ENCODE measurements at places on chromosomes 13 and 19. TPM values are rescaled to one million over a fixed set of nuclear protein-coding genes. Genes with fewer than 3 reads are reported as not detected.

DNA sequence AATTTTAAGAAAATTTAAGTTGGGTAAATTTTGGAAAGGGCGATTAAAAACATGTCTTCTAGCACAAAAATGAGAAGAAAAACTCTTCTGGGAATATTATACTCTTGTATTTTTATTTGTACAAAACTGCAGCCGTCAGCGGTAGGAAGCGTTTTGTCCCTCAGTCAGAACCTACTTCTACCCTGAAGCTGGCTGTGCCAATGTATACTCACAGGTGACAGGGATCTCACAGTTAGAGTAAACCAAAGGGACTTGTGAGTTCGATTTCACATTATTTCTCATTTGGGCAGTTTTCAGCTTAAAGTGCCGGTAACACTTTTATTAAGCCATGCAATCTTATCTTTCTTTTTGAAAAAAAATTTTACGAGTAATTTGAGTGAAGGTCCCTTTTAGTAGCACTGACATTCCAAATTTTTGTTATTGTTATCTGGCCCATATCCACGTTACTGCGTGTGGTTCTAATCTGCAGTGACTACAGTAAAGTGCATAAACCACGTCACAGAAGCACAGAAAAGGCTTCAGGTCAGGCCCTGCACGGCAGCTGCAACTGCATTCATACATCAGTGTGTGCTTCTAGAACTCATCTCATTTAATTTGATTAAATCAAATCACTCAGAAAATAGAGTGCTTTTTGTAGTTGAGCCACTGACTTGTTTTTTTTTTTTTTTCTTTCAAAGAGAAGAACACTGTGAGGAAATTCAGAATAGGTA, 387.3 kb downstream of the LIG4 start:
- DNase-seq: no peak

DNA sequence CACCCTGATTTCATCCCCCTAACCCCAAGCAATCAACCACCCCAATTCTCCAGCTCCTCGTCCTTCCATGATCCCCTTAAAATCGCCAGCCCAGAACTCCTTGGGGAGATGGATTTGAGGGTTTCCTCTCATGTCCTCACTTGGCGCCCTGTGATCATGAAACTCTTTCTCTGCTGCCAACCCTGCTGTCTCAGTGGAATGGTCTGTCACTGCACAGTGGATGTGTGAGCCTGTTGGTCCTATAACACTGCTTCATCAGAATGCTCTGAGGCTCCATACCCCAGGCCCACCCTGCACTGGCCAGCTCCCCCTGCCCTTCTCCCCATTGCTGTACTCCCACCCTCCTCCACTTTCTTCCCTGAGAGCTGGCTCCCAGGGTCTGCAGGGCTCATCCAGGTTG, 12.6 kb upstream of the ZNF792 start:
- DNase-seq: no peak

DNA sequence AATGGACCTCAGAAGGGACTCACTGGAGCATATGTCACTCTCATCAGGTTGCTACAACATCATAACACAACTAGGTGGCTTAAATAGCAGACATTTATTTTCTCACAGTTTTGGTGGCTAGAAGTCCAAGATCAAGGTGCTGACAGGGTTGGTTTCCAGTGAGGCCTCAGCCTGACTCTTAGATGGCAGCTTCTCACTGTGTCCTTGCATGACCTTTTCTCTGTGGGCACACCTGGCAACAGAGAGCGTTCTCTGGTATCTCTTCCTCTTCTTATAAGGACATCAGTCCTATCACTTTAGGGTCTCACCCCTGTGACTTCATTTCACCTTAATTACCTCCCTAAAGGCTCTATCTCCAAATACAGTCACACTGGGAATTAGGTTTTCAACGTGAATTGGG, 74.5 kb downstream of the CYSLTR2 start:
- no peak for DNase-seq

DNA sequence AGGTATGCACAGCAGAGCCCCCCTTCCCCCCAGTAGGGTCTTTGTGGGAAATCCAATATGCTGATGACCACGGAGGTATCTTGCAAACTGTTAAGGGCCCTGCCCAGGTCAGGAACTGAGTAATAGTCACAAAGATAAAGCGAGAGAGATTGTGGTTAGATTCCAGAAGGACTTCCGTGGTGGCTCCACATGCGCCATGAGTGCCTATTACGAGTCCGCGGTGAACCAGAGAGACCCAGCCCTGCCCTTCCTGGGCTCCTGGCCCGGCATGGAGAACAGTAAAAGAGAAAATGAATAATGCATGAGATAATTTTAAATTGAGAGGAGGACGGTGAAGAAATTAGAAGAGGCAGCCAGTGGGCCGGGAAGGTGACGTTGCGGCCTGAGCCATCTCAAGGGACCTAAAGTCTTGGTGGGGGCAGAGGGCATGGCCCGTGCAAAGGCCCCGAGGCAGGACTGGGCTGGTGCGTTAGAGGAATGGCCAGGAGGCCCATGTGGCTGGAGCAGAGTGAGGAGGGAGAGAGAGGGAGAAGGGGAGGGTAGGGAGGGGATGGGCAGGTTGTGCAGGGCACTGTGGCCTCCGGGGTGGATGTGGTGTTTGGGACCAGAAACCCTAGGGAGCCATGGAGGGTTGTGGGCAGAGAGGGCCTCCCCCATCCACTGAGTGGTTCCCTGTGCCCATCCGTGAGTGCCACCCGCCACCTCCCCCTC, 46.6 kb upstream of the NFIC start:
- DNase-seq: no peak

DNA sequence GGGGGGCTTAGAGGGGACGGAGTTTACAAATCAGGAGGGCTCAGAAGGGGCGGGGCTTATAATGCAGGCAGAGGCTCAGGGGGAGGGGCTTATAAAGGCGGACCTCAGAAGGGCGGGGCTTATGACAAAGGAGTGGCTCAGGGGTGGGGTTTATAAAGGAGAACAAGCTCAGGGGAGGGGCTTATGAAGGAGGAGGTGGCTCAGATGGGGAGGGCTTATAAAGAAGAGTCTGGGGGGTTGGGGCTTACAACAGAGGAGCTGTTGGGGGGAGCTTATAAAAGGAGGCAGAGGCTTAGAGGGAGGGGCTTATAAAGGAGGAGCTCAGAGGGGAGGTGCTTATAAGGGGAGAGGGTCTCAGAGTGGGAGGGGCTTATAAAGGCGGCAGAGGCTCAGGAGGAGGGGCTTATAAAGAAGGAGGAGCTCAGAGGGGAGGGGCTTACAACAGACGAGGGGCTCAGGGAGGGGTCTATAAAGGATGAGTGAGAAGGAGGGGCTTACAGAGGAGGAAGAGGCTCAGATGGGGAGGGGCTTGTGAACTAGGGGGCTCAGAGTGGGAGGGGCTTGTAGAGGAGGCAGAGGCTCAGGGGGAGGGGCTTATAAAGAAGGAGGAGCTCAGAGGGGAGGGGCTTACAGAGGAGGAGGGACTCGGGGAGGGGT, 1.0 kb downstream of the SMIM24 start:
- DNase-seq: no peak

DNA sequence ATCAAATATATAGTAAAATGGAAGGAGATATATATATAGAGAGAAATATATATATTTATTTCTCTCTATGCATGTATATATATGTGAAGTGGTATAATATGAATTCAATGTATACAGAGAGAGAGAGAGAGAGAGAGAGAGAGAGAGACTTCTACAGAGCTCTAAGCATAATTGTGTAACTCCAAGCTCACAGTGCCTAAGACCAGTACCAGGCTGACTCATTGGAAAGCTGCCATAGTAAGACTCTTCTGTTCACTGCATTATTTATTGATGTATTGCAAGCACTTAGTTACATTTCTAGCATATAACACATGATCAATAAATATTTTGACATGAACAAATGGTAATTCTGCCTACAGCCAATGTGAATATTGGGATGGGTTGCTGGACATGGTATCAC, 1734.7 kb downstream of the SLITRK1 start:
- no peak for DNase-seq

DNA sequence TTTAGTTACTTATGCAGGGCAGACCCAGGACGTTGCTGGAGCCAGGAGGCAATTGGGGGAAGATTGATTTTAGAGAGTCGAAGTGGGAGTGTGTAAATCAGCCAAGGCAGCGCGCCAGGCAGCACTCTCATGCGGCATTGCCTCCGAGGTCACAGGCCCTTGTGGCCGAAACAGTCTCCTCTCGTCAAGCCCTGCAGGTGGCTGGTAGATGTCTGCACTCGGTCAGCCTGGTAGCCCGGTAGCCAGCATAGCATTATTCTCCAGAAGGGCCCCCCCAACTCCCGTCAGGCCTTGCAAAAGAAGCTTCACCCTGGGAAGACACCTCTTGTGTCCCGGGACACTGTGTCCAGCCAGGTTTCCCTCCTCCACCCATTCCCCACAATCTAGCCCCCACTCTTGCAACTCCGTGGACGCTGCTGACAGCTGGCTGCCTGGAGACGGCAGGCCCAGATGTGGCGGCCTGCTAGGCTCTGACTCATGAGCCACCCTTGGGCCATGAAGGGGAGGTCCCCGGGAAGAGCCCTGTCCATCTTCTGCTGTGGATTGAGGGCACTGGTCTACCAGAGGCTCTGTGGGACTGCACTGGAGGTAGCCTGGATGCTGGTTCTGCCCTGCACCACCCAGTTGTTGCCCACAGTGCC, 2.6 kb upstream of the PEPD start:
- no peak for DNase-seq

DNA sequence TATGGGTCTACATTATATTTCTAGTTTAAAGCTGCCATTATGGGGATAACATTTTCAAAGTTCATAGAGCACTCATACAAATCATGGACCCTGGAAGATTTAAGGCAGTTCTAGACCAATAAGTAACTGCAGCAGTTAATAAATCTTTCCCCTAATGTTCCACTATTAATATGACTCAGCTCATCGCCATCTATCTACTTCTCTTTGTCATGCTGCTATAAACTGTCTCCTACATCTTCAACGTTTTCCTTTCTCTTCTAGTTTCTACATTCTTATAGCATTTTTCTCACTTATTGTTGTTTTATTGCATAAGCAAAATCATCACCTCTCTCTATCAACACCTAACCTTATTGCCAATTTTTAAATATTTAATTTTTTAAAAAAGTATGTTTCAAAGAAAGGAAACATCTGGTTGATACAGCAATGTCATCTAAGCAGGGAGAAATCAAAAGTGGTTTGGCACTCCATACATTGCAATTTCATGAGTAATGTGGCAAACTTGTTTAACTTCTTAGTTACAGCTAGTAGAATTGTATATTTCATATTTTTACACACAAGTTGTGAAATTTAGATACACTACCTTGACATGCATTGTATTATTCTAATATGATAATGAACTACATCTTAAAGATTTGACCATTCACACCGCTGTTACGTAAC, 1500.4 kb upstream of the MIR17HG start:
- DNase-seq: no peak

- no peak for DNase-seq
These were observed 2.5 kb downstream of the NPAS1 start for GRCh38 chr19:47022140-47022536.

- DNase-seq: no peak
These were observed 28.1 kb downstream of the TFDP1 start for GRCh38 chr13:113612607-113613006.

- DNase-seq: no peak
These were observed 13.7 kb downstream of the RRAS start for GRCh38 chr19:49626226-49626625.

DNA sequence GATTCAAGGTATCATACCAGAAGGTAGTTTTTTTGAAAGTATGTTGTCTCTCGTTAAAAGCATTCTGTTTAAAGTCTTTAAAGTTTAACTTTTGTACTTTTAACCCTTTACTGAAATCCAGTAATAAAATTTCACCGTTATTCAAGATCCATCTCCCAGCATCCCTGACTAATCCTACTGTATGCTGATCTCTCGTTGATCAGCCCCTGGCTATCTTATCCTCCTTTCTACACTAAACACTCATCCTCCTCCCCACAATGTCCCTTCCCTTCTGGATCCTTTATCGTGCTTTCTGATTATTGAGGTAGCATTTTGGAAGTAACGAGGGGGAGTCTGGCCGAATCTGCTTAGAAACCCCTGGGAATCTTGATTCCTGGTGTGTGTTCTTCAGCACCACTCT, 1.3 kb downstream of the TPP2 start:
- DNase-seq: no peak

- no peak for DNase-seq
These were observed 35.8 kb downstream of the ZNF420 start for GRCh38 chr19:37114001-37114400.

GRCh38 chr13:113283904-113284303, 13.1 kb upstream of the LAMP1 start:
- DNase-seq: no peak

OVOL3 gene
- total RNA-seq: not detected

WTIP gene
- total RNA-seq: 15.2 TPM

CEACAM4 gene
- 0.55 TPM for total RNA-seq

PLPPR2 gene
- total RNA-seq: 9.4 TPM

DLL3 gene
- total RNA-seq: not detected

UNC13A gene
- 0.05 TPM for total RNA-seq

All from heart right ventricle (tissue), 16 donors.